Mesothelial cell of epicardium (in vitro differentiated cells): ENCODE measurements at places on chromosomes 7 and 10.
A peak's percentile ranks its signal among the peaks of the same experiment; 100 is the strongest.

GRCh38 chr7:2759736-2760097, 71.7 kb downstream of the AMZ1 start:
- no peaks in the 10 kb centered on the region for H3K27me3 ChIP-seq
- H3K36me3 ChIP-seq = peaks cover 30% of the 10 kb centered on the region
- peak overlapping the region; percentile 62 for H3K27ac ChIP-seq
- H3K4me3 ChIP-seq = no peak overlapping the region
- H3K4me1 ChIP-seq = peaks cover 56% of the 10 kb centered on the region

DNA sequence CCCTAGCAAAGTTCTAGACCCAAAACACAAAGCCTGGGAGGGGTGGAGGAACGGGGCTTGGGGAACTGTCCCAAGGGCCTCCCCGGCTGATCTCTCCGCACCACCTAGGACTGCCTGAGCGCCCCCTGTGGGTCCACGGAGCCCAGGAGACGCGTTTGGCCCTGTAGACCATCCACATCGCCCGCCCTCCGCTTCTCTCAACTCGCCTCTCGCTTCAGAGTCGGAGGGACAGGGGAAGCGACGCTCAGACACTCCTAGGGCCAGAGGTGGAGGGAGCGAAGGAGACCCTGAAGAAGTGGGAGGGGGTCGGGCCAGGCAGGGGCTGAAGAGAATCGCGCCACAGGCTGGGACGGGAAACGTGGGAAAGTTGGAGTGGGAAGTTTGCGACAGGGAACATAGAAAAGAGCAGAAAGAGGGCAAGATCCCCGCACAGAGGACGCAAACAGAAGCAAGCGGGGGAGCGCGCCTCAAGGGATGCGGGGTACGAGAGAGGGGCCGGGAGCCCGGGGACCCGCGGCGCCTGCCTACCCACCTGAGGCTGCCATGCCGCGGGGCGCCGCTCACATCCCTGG, 378 bp downstream of the PIK3AP1 start:
- H3K4me3 ChIP-seq = peak overlapping the region; percentile 85
- H3K27ac ChIP-seq = no peak overlapping the region
- DNase-seq = peak; percentile 45
- H3K27me3 ChIP-seq = peaks cover 61% of the 10 kb centered on the region

- DNase-seq = no peak
- H3K27ac ChIP-seq = no peak overlapping the region
- no peaks in the 10 kb centered on the region for H3K36me3 ChIP-seq
- H3K27me3 ChIP-seq = peaks cover 3% of the 10 kb centered on the region
- H3K4me3 ChIP-seq = no peak overlapping the region
Observed at GRCh38 chr7:5265320-5266190, 17.2 kb upstream of the SLC29A4 start.

- no peaks in the 10 kb centered on the region for H3K4me1 ChIP-seq
- H3K4me3 ChIP-seq = no peak overlapping the region
- no peak overlapping the region for H3K27ac ChIP-seq
- H3K36me3 ChIP-seq = no peaks in the 10 kb centered on the region
- peaks cover 4% of the 10 kb centered on the region for H3K27me3 ChIP-seq
Observed at GRCh38 chr7:157763279-157764000, 426.6 kb downstream of the DNAJB6 start.

- peaks cover 46% of the 10 kb centered on the region for H3K27me3 ChIP-seq
- H3K27ac ChIP-seq = peak overlapping the region; percentile 11
- no peak for DNase-seq
- H3K4me1 ChIP-seq = peaks cover 22% of the 10 kb centered on the region
Observed at GRCh38 chr10:11773761-11774441, 31.7 kb downstream of the ECHDC3 start.

GRCh38 chr10:75015442-75015841, 96.0 kb upstream of the SAMD8 start:
- DNase-seq = no peak
- peaks cover 52% of the 10 kb centered on the region for H3K4me1 ChIP-seq
- no peak overlapping the region for H3K4me3 ChIP-seq
- H3K27me3 ChIP-seq = no peaks in the 10 kb centered on the region
- peaks cover 26% of the 10 kb centered on the region for H3K36me3 ChIP-seq
- H3K27ac ChIP-seq = peak overlapping the region; percentile 51

- H3K27ac ChIP-seq = peak overlapping the region; percentile 97
- H3K4me3 ChIP-seq = no peak overlapping the region
- H3K27me3 ChIP-seq = no peaks in the 10 kb centered on the region
- DNase-seq = no peak
- peaks cover 42% of the 10 kb centered on the region for H3K4me1 ChIP-seq
- H3K36me3 ChIP-seq = no peaks in the 10 kb centered on the region
Observed at GRCh38 chr7:32894171-32894570, 2.6 kb upstream of the KBTBD2 start.

DNA sequence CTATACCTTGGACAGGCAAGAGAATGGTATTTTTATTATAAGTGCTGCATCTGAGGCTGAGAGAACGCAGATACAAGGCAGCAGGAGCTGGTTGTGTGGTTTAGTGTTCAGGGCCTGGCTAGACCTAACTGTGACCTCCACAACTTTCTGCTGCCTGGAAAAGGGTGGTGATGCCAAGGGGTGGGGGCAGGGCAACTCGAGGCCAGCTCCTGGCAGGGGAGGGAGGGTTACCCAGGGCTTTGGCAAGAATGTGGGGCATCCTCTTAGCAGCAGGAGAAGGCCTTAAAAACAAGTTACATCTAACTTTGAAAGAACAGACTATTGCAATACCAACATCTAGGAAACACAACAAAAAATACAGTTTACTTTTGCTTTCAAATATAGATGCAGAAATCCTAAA, 13.0 kb downstream of the MXI1 start:
- no peak for DNase-seq
- H3K27ac ChIP-seq = peak overlapping the region; percentile 6

GRCh38 chr7:95686109-95686508, 86.2 kb upstream of the DYNC1I1 start:
- no peak overlapping the region for H3K27ac ChIP-seq
- H3K36me3 ChIP-seq = no peaks in the 10 kb centered on the region
- H3K27me3 ChIP-seq = no peaks in the 10 kb centered on the region
- no peak overlapping the region for H3K4me3 ChIP-seq
- peaks cover 7% of the 10 kb centered on the region for H3K4me1 ChIP-seq

DNA sequence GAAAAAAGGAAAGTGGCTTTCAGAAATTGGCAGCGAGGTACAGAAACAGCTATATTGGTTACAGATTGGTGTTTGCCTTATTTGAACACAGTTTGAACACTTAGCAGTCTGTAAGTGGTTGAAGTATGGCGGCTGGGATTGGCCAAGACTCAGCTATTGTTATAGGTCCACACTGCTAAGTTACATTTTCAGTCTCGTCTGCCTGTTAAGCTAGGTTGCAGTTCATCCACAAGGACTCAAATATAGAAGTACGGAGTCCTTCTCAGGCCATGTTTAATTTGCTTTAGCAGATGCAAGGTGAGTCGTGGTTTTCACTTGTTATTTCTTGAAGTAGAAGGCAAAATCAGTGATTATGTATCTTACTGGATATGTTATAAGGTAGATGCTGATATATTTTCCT, 73.1 kb downstream of the STK31 start:
- no peak overlapping the region for H3K27ac ChIP-seq
- no peak overlapping the region for H3K4me3 ChIP-seq
- no peaks in the 10 kb centered on the region for H3K27me3 ChIP-seq
- no peaks in the 10 kb centered on the region for H3K36me3 ChIP-seq

GRCh38 chr10:43127442-43127841, 10.8 kb upstream of the CSGALNACT2 start:
- no peak for DNase-seq
- peaks cover 5% of the 10 kb centered on the region for H3K4me1 ChIP-seq
- H3K36me3 ChIP-seq = no peaks in the 10 kb centered on the region
- no peak overlapping the region for H3K27ac ChIP-seq

GRCh38 chr10:79384773-79385391, 37.6 kb downstream of the PPIF start:
- no peaks in the 10 kb centered on the region for H3K36me3 ChIP-seq
- no peak overlapping the region for H3K4me3 ChIP-seq

DNA sequence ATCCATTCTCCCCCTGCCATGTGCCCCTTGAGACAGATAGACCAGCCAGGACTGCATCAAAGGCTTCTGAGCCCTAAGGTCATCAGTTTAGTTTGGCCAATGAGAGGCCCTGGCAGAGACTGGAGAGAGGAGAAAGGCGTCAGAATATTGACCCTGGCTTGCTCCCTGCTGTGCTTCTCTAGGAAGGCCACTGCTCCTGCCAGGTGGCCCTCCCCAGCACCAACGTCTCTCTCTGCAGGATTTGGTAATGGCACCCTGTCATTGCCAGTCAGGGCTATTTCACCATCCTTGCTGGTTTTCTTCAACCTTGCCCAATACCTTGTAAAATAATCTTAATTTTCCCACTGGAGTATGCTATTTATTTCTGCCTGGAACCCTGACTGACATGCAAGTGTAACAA, 38.8 kb upstream of the ZRANB1 start:
- peaks cover 6% of the 10 kb centered on the region for H3K27me3 ChIP-seq
- no peak overlapping the region for H3K4me3 ChIP-seq
- H3K36me3 ChIP-seq = no peaks in the 10 kb centered on the region
- no peaks in the 10 kb centered on the region for H3K4me1 ChIP-seq
- H3K27ac ChIP-seq = no peak overlapping the region

DNA sequence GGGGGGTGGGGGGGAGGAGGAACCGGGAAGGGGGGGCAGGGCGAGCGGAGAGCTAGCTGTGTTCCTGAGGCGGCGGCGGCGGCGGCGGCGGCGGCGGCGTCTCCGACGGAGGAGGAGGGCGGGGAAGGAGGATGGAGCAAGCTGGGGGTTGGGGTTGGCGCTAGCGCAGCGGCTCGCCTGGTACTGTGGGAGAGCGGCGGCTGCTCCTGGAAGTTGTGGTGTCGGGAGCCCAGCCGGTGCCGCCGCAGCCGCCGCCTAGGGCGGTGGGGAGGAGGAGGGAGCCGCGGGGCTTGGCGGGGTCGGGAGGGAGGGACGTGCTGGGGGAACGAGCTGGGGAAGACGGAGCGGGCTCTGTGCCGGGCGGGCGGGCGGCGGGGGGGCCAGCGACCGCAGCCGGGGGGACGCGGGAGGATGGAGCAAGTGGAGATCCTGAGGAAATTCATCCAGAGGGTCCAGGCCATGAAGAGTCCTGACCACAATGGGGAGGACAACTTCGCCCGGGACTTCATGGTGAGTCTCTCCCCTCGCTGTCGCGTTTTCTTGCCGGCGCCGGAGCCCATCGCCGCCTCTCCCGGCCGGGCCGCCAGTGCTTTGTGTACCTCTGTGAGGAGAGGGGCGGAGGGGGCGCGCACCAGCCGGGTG, at the start of gene PTPN12:
Gene PTPN12, plus strand, starts transcription at position 160 of the 642 bp plus-strand sequence. Its CDS starts 252 bp downstream, at position 412.
- H3K36me3 ChIP-seq = no peaks in the 10 kb centered on the region
- peaks cover 32% of the 10 kb centered on the region for H3K4me1 ChIP-seq
- no peaks in the 10 kb centered on the region for H3K27me3 ChIP-seq

GRCh38 chr7:122383934-122384333, 79.4 kb upstream of the FEZF1 start:
- no peaks in the 10 kb centered on the region for H3K36me3 ChIP-seq
- no peaks in the 10 kb centered on the region for H3K4me1 ChIP-seq
- no peaks in the 10 kb centered on the region for H3K27me3 ChIP-seq
- no peak overlapping the region for H3K4me3 ChIP-seq
- H3K27ac ChIP-seq = no peak overlapping the region

DNA sequence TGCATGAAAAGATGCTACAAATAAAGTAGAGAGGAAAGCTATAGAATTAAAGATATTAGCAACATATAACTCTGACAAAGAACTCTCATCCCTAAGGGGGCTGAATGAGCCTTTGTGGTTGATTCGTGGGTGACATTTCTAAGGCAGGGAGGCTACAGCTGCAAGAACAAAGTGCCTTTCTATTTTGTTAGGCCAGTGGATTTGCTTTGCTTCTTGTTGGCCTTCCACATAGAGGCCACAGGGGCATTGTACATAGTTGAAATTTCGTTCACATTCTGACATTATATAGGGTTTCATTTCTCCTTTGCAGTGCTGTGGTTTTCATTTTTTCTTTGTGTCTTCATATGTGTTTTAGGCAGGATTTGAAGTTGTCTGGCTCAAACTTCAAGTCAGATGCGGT, 819.2 kb upstream of the C7orf33 start:
- no peak overlapping the region for H3K27ac ChIP-seq
- no peaks in the 10 kb centered on the region for H3K36me3 ChIP-seq
- no peak overlapping the region for H3K4me3 ChIP-seq

DNA sequence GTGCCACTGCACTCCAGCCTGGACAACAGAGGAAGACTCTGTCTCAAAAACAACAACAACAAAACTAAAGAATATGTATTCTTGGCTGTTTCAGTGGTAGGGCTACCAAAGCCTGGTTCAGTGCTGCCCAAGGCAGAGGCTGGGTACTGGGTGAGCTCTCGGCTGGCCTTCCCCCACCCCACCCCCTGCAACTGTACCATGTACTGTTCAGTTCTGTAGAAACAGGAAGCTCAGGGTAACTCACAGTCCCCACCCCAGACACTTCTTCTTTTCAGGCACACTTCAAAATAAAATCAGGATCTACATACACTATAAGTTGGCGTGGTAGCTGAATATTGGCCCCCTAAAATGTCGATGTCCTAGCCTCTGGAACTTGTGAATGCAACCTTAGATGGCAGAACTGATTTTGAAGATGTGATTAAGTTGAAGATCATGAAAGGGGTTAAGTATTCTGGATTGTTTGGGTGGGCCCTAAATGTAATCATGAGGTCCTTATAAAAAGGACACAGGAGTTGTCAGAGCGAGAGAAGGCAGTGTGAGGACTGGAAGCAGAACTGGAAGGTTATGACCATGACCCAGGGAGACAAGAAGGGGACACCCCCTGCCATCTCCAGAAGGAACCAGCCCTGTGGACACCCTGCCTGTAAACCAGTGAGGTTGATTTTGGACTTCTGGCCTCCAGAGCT, 31.2 kb downstream of the TBXAS1 start:
- H3K27ac ChIP-seq = no peak overlapping the region
- no peak overlapping the region for H3K4me3 ChIP-seq
- DNase-seq = no peak
- H3K4me1 ChIP-seq = no peaks in the 10 kb centered on the region
- peaks cover 8% of the 10 kb centered on the region for H3K27me3 ChIP-seq
- H3K36me3 ChIP-seq = no peaks in the 10 kb centered on the region

- no peak overlapping the region for H3K4me3 ChIP-seq
- peaks cover 19% of the 10 kb centered on the region for H3K4me1 ChIP-seq
- H3K27ac ChIP-seq = peak overlapping the region; percentile 11
- H3K27me3 ChIP-seq = no peaks in the 10 kb centered on the region
- DNase-seq = no peak
Observed at GRCh38 chr10:24889639-24890038, 62.8 kb downstream of the PRTFDC1 start.

DNA sequence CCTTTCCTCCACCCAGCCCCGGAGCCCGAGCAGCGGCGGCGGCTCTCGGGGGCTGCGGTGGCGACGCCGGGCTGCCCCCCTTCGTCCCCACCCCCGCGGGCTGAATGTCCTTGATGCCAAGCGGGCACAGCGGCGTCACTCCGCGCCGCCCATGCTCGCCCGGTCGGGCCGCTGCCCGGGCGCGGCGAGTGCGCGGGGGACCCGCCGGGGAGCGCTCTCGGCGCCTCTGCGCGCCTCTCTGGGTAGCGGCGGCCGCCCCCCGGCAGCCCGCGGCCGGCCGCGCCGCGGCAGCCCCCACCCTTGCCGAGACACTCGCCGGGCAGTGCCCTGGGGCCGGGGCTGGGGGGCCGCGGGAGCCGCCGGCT, 433 bp upstream of the PLXNA4 start:
- H3K4me1 ChIP-seq = peaks cover 23% of the 10 kb centered on the region
- no peak for DNase-seq
- no peak overlapping the region for H3K27ac ChIP-seq

GRCh38 chr10:127338399-127339110, 142.2 kb upstream of the INSYN2A start:
- no peak overlapping the region for H3K27ac ChIP-seq
- H3K27me3 ChIP-seq = no peaks in the 10 kb centered on the region
- no peak overlapping the region for H3K4me3 ChIP-seq
- H3K36me3 ChIP-seq = no peaks in the 10 kb centered on the region
- no peak for DNase-seq
